Aorta (tissue), 5 donors: ENCODE measurements at places on chromosomes 7 and 10.

DNA sequence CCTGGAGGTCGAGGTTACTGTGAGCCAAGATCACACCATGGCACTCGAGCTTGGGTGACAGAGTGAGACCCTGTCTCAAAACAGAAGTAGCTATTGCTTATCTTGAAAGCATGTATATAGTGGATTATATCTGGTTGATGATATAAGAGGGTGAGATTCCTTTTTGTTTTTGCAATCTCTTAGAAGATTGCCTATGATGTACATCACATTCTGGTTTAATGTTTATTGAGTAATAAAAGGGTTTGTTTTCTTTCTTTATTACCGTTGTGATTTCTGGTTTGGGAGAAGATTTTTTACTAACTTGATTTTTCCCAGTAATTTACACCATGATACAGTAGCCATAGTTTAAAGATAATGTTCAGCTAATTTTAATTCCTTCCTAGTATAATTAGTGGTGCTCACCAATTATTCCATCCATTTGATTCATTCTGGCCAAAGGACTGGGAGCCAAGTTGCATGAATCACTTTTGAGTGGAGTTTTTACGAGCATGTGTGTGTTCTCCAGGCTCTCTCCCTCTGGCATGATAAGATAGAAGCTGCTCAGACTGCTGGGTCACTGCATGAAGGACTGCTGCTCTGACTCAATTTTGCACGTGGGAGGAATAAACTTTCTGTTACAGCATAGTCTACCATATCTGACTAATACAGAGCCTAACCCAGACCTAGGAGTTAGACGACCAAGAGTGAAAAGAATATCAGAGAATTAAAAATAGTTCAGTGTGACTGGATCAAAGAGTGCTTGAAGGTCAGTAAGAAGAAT, 13.5 kb upstream of the TSPAN13 start:
- no peak for DNase-seq

GRCh38 chr7:1567896-1568510, 1.8 kb downstream of the PSMG3 start:
- no peak for DNase-seq

- no peak for DNase-seq
Observed at GRCh38 chr10:20616056-20616671, 280.9 kb downstream of the NEBL start.

- DNase-seq: no peak
Observed at GRCh38 chr10:66176772-66177171, 749.1 kb upstream of the LRRTM3 start.
